Hematopoietic multipotent progenitor cell treated with erythropoietin and hydrocortisone succinate and interleukin-3 and kit ligand, for 15 days (in vitro differentiated cells): ENCODE measurements at places on chromosomes 13 and 19.

DNA sequence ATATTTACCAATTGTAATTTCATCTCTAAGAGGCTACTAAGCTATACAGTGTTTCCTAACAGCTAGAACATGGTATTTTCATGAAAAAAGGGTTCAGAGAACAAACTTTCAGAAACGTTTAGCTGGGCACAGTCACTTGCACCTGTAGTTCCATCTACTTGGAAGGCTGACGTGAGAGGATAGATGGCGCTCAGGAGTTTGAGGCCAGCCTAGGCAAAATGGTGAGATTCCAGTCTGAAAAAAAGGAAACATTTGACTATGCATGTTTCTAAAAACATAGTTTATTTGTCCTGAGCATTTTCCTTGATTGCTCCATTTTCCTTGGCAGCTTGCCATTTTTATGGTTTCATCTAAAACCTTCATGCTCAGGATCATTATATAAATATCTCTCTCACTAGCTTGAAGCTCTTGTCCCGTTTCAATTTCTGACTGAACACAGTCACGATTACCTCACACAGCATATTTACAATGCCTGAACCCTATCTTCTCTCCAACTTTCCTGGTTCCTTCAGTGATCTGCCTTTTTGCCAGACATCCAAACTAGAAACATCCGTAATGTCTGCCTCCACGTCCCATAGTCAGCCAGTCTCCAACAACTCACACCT lies 200.8 kb downstream of the RGCC start:
- no peak for DNase-seq

GRCh38 chr13:37303606-37304005 lies 198.1 kb upstream of the CSNK1A1L start:
- DNase-seq, result no peak

GRCh38 chr13:98877936-98878335 lies 99.9 kb downstream of the DOCK9 start:
- no peak for DNase-seq

GRCh38 chr13:59861676-59862075 lies 302.1 kb downstream of the DIAPH3 start:
- no peak for DNase-seq

DNA sequence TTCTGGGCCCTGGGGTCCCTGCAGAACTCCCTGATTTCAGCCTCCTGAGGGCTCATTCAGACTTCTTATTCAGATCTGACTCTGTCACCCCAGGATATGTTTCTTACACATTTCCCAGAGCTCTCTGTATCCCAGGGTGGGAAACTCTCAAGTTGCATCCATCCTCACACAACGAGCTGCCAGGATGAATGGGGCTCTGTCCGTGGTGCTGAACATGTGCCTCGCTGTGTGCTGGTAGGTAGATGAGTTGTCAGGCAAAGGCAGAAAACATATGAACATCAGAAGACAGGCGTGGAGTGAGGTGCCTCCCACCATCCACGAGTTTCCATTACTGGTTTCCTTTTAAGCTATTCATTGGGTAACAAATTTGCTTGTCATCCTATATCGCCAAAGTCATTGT lies 11.4 kb upstream of the IGFL1 start:
- peak; percentile 22 for DNase-seq

- DNase-seq, result no peak
Measured at GRCh38 chr19:49458567-49458903, 5.5 kb downstream of the ALDH16A1 start.

GRCh38 chr13:98252931-98253470 lies 75.9 kb upstream of the RNF113B start:
- DNase-seq, result no peak
